H9 (cell line): ENCODE measurements at places on chromosomes 2 and 18. TPM values are rescaled to one million over a fixed set of nuclear protein-coding genes. Genes with fewer than 3 reads are reported as not detected.
A peak's percentile ranks its signal among the peaks of the same experiment; 100 is the strongest.

GRCh38 chr2:86821306-86821705 is 30.6 kb upstream of the CD8A start:
- DNase-seq, result no peak

- DNase-seq, result peak; percentile 22
Observed at GRCh38 chr2:26646986-26647672, 6.0 kb upstream of the CIB4 start.

The AFTPH gene
- 13.2 and 13.5 TPM in 2 replicates for total RNA-seq

- DNase-seq, result no peak
Observed at GRCh38 chr2:216881411-216881810, 21.5 kb upstream of the TNP1 start.

- no peak for DNase-seq
Observed at GRCh38 chr2:110977403-110977802, 143.3 kb upstream of the BCL2L11 start.

DNA sequence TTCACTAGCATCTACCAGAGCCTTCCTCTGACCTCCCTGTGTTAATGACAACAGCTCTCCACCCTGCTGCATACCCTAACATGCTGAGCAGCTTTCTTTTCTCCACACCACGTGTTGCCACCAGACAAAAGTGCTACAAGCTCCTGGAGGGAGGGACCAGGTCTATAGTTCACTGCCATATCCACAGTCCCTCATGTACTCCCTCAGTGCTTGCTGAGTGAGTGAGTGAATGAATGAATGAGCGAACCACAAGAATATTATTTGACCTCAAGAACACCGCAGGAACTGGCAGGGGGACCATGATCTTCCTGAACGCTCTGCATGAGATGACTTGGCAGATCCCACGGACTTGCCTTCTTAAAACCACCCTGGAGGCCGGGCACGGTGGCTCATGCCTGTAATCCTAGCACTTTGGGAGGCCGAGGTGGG is 47.4 kb upstream of the CAB39 start:
- no peak for DNase-seq

DNA sequence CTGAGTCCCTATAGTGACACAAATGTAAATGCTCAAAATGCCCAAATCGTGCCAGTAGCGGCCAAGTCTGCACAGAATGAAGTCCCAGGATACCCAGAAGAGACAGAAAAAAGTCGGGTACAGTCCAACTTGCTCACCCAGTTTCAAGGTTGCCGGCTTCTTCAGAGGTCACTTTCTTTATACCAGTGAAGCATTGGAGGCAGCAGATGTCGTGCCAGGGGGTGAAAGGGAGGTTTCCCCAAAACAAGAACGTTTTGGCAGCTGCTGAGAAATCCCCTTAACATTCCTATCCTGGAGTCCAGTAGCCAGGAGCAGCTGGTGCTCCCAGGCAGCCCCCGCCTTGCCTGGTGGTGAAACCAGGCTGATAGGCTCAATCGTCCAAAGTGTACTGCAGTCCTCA is 58.1 kb upstream of the MCFD2 start:
- DNase-seq, result no peak

The LGALSL gene
- 20.4 and 23.8 TPM in 2 replicates for total RNA-seq

- no peak for DNase-seq
Observed at GRCh38 chr18:13442451-13442850, 223.9 kb downstream of the LDLRAD4 start.

The SCLY gene
- 53.4 and 55.3 TPM in 2 replicates for total RNA-seq

The DSEL gene
- 5.3 and 6.0 TPM in 2 replicates for total RNA-seq

The DAPL1 gene
- total RNA-seq, result not detected in 2 replicates

The NT5C1B gene
- not detected in 2 replicates for total RNA-seq
